Urothelium cell line (cell line): ENCODE measurements at places on chromosomes 13 and 19.

- DNase-seq: no peak
These were observed 9.5 kb upstream of the KLK14 start for GRCh38 chr19:51091895-51092873.

- no peak for DNase-seq
These were observed 13.3 kb downstream of the BCAM start for GRCh38 chr19:44822177-44822576.

GRCh38 chr19:54482889-54483288 lies 9.8 kb upstream of the CDC42EP5 start:
- no peak for DNase-seq

GRCh38 chr19:5727453-5728050 lies 7.1 kb downstream of the CATSPERD start:
- DNase-seq: no peak

DNA sequence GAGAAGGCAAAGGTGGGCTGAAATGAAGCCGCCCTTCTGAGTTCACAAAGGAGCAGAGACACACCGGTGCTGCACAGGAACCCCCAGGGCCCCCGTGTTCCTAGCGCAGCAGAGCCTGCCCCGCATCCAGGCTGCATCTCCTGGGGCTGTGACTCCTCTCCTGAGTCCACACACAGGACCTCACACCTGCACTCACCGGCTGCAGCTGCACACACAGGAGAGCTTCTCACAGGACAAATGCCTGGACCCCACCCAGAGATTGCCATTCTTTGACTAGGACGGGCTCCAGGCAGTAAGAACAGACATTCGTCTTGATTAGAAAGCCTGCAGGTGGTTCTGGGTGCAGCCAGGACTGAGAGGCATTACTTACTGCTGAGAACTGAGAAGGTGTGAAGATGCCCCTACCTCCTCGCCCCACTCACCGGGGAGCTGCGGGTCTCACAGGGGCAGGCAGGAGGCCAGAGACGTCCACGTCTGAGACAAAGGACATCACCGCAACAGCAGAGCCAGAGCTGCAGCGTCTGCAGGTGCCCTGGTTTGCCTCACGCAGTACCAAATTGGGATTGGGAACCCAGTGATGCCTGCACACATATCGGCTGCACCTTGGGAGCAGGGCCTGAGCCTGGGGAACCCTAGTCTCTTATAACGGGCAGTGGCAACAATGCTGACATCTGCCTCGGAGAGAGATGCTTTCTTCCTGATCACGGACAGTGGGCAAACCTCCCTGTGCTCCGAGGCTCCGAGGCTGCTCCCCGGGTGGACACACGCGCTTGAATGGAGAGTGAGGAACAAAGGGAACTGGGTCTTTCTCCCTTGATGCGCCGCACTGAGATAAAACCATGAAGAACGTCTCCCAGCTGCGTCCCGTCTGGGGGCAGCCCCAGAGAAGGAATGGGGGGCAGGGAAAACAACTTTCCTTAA lies 50.4 kb downstream of the RASA3 start:
- no peak for DNase-seq

DNA sequence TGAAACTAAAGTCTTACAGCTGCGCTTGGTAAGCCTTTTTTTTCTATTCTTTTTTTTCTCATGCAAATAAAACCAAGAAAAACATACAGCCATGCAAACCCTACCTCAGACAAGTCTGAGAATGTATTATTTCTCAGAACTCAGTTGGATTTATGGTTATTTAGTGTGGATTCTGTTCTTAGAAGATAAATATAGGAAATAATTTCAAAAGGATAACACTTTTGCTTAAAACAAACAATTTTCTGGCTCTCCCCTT lies 40.7 kb upstream of the TNFSF11 start:
- DNase-seq: no peak

- DNase-seq: no peak
These were observed 46.7 kb downstream of the RXFP2 start for GRCh38 chr13:31786011-31786410.

- no peak for DNase-seq
These were observed 25.4 kb downstream of the MAP2K2 start for GRCh38 chr19:4098493-4098892.

DNA sequence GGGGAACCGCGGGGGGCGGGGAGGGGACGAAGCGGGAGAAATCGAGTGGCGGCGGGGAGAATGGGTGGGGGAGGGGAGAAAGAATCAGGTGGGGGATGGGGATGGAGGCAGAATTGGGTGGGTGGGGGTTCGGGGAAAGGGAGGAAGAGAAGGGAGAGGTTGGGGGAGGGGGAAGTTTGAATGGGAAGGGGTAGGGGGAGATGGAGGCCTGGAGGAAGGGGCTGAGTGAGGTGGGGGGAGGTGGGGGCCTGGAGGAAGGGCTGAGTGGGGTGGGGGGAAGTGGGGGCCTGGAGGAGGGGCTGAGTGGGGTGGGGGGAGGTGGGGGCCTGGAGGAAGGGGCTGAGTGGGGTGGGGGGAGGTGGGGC lies 403 bp upstream of the ADAMTS10 start:
- DNase-seq: no peak

GRCh38 chr19:3638208-3639193 lies 11.9 kb upstream of the CACTIN start:
- DNase-seq: no peak

DNA sequence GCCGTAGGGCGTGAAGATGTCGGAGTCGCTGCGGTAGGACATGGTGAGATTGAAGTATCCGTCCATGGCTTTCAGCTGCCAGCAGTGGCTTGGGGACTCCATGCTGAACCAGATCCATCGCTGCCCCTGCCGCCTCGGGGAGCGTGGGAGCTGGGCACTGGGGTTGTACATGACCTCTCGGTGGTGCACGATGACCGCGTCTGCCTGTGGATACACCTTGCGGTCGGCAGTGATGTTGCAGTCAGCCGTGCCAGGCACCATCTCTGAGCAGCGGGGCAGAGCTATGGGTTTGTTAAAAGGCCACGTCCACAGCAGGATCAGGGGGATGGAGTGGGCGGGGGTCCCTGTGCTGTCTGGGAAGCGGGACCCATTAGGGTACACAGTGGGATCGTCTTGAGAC lies 7.4 kb downstream of the FUT6 start:
- no peak for DNase-seq

DNA sequence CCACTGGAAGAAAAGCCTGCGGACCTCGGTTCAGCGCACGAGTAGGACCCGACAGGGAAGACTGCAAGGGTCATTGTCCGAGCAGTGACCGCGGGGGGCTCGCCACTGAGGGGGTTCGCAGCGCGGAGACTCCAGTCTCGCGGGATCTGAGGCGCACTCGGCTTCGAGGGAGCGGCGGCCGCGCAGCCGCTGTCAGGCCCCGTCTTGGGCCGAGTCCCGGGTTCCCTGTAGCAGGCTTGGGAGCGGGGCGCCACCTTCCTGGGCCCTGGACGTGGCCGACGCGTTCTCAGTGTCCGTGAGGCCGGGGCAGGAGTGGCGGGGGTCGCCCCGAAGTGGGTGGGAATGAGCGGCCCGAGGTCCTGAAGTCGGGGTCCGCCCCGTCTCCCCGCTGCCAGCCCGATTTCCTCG lies 474 bp upstream of the FAM174C start:
- DNase-seq: no peak

DNA sequence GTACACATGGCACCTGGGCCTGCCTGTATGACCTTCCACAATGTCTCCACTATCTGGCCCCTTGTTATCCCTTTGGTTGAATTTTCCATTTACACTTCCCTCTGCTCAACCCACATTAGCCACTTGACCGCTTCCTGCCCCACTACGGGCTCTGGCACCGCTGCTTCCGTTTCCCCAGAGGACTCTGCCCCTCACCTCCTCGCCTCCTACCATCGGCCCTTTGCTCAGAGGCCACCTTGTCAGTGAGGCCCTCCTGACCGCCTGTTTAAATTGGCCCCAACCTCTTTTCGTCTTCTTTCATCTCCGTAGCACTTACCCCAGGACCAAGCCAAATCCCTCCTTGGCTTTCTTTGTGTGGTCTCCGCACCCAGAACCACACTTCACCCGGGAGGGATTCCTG lies 47.4 kb downstream of the SOX1 start:
- DNase-seq: no peak

GRCh38 chr19:4124638-4125037 lies 716 bp upstream of the MAP2K2 start:
- no peak for DNase-seq

DNA sequence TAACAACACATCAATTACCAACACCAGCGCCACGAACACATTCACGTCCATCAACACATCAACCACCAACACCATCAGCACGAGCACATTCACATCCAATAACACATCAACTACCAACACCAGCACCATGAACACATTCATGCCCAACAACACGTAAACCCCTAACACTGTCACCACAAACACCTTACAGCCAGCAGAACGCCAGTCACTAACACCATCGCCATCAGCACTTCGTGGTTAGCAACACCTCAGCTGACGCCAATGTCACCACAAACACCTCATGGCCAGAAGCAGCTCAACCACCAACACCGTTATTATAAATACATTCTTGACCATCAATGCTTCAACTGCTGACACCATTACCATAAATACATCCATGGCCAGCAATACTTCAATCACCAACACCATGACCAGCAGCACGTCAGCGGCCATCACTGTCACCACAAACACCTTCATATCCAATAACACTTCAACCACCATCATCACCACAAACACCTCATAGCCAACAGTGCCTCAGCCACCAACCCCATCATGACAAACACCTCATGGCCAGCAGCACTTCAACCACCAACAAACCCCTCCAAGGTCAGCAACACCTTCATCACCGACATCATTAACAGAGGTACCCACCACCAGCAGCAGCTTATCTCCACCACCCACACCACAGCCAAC lies 9.4 kb downstream of the FCER2 start:
- DNase-seq: no peak

- peak; percentile 65 for DNase-seq
These were observed 28.5 kb downstream of the VAV1 start for GRCh38 chr19:6800991-6801484.

DNA sequence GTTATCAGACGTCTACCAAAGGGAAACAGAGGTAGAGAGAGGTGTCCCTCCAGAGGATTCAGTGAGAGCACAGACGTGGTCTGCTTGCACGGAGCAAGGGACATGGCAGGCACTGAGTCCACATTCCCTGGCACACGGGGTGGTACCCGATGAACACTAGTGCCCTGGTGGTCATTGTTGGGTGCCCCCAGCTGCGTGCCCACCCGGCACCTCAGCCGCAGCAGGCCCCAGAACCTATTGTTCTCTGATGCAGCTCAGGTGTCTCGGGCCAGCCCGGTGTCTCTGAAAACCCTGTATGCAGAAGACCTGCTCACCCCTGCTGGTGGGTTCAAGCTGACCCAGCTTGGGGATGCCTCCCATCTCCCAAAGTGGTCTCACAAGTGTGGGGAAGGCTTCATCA lies 11.9 kb downstream of the SUGP1 start:
- DNase-seq: no peak

GRCh38 chr13:26253262-26253786 lies 605 bp upstream of the CDK8 start:
- DNase-seq: no peak

GRCh38 chr19:40221858-40222619 lies 3.9 kb upstream of the TTC9B start:
- DNase-seq: peak; percentile 87

DNA sequence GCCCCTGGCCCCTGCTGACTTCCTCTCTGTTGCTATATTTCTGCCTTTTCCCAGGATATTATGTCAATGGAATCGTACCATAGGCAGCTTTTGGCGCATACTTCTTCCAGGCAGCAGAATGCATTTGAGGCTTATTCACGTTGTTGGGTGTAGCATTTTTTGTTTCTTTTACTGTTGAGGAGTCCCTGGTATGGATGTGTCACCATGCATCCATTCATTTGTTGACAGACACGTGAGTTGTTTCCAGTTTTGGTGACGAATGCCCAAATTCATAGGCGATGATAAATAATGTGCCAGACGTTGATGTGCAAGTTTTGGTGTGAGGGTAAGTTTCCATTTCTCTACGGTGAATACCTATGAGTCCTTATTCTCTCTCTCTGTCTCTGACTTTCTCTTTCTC lies 5.0 kb downstream of the NFILZ start:
- no peak for DNase-seq

DNA sequence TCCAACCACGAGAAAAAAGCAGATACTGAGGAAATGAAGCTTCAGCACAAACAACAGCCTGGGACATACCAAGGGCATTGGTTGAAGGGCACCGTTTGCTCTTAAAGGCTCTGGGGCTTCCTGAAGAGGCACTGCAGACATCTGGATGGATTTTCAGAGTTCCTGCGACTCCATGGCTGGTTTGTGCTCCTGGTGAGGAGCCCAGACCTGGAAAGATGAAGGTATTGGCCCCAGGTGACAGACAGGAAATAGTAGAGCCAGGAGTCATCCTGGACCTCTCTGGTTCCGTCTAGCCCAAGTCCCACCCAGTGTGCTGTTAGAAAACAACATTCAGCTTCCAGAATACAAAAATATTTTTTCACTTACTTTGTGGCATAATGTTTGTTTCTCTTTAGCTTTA lies 6.3 kb downstream of the IL17D start:
- DNase-seq: no peak

GRCh38 chr13:77502104-77502720 lies 33.3 kb upstream of the SCEL start:
- no peak for DNase-seq
